ENCODE measurements at places on chromosomes 7 and 10.

- DNase-seq: peak; percentile 80
Measured at GRCh38 chr7:70630818-70631457, 501.0 kb upstream of the GALNT17 start.

DNA sequence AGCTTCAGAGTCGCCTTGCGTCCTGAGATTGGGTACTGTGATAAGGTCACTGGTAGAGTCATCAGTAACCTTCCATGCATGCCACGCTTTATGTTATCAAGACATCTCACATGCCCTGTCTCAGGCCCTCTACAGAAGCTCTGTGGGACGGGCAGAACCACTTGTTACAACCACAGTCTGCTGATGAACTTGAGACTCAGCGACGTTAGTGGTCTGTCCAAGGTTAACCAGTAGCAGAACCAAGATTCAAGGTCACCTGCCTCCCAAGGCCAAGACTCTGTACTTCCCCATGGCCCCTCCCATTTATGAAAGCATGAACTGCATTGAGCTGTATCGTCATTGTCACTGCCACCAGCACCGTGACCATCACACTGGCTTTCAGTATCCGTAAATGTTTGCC is 15.0 kb downstream of the IQCE start:
- DNase-seq: no peak

- no peak for DNase-seq
Measured at GRCh38 chr7:99739699-99740572, 4.9 kb upstream of the CYP3A7 start.

GRCh38 chr10:31030260-31030659 is 1.4 kb downstream of the ZNF438 start:
- peak; percentile 48 for DNase-seq

DNA sequence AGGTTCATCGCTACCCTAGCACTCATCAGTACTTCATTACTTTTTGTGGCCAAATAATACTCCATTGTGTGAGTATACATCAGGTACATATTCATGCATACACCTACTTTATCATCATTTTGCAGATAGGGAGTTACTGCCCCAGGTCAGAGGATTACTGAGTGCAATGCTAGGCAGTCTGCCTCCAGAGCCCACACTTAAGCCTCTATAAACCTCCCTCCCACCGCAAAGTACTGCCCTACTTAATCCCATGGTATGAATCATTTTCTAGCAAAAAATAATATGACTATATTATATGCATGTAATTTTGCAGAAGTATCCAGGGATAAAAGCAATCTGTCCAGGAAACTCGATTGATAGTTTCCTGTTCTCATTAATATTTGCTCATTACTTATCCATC is 194.3 kb downstream of the GRID1 start:
- no peak for DNase-seq

- DNase-seq: no peak
Measured at GRCh38 chr10:1094112-1095057, 38.2 kb downstream of the WDR37 start.

GRCh38 chr7:21941611-21942141 is 4.0 kb downstream of the CDCA7L start:
- no peak for DNase-seq

GRCh38 chr10:86729677-86730076 is 26.7 kb upstream of the BMPR1A start:
- DNase-seq: no peak

- no peak for DNase-seq
Measured at GRCh38 chr10:22344249-22344648, 1.0 kb upstream of the SPAG6 start.

GRCh38 chr10:133528845-133529575 is 1.8 kb downstream of the CYP2E1 start:
- no peak for DNase-seq

- DNase-seq: no peak
Measured at GRCh38 chr7:24939416-24939815, 40.6 kb downstream of the OSBPL3 start.

GRCh38 chr7:52639981-52640380 is 395.5 kb upstream of the POM121L12 start:
- DNase-seq: no peak

DNA sequence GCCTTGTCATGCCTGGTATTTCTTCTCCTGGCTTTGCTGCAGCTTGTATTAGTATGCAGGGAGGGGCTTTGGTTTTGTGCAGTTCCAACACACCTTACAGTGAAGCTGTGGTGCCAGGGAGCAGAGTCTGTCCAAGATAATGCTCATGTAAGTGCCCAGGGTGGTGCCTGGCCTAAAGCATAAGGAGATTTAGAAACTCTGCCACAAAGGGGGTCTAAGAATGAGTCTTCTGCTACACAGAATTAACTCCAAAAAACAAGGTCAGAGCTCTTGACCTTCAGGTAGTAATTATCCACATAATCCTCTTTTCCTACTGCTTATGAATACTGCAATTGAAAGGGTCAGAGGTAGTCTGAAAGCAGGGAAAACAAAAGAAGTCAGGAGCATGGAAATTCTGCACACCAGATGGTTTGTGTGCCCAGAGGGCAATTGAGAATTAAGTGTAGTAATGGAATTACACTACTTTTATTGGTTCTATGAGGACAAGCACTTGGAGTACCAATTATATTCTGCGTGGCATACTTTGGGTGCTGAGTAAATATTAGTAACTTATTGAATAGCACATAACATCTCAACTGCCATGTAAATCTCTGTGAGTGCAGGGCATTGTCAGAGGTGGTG is 121.5 kb downstream of the KAT6B start:
- DNase-seq: no peak

GRCh38 chr7:37149051-37149772 is 299.5 kb downstream of the ELMO1 start:
- DNase-seq: no peak

GRCh38 chr7:129785685-129786514 is 166.9 kb downstream of the UBE2H start:
- no peak for DNase-seq

DNA sequence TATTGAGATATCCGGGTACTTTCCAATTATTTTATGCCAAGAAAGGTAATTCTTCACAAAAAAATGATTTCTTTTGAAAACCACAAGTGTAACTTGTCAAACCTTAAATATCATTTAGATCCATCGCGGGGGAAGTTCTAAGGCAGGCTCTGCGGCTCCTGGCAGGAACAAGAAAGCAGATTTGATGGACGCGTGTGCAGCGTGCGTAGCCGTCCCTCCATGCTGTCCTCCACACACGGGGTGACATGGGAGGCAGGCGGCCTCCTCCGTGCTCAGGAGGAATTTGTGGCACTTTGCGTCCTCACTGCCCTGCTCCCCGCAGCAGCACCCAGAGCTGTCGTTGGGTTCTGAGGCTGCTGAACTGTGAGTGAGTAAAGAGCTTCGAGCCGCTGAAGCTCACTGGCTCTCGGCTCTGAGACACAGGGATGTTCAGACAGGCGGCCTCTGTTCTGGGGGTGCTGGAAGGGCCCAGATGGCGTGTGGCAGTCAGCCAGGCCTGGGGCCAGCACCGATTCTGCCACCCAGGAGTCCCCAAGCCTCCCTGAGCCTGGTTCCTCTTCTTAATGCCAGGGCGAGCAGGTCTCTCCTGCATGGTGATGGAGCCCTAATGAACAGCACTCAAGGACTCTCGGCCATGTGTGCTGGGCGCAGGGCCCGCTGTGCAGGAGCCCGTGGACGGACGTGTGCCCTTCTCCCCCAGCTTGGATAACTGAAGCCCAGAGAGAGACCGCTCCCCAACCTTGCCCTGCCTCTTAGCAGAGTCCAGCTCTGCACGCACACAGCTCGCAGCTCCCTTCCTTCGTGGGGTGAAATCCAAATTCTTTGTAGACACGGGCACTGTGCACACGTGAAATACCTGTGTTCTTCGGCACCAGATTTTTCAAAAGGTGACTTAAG is 185.4 kb upstream of the SHH start:
- no peak for DNase-seq

DNA sequence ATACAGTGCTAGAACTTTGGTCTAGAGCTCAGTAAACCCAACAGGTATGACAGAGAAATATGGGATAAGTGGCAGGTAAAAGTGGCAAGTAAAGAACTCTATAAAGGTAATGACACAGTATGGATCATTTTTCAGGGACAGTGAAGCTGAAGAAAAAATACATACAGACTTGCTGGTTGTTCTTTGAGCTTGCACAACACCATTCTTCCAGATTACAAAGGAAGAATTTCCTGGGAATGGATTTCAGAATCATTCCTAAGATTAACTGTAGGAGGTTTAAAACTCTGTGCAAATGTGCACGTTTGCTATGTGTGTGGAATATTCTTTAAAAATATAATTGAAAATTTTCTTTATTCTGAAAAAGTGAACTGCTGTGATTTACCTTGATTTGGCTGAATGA is 36.0 kb downstream of the PHF14 start:
- no peak for DNase-seq

DNA sequence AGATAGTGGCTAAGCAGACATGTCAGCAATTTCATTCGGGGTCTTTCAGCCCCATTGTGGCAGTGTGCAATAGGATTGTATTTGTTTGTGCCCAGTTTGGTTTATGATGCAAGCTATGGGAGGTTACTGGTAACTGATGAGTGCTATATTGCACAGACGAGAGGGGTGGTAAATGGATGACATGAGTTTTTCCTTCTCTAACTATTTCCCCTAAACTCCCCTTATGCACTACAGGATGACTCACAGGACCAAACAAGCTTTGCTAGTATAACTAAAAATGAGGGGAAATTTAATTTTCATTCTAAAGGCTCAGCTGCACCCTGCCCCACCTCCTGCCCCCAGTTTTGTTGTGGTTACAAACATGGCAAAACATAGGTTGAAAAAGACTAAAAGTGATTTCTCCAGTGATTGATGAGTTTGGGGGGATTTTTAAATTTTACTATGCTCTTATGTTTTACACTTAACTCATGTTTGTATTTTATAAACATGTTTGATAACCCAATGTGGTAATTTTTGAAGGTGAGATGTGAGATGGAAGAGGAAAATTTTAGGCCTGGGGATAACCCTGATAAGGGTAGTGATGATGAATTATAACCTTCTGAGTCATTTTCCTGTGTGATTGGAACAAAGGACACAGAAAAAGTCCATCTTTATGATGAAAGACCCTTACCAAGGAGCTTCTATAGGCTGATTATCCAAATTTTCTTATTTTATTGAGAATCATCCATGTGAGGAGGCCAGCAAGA is 60.8 kb upstream of the NAMPT start:
- peak; percentile 58 for DNase-seq

Data from fibroblast of lung (primary cell).